Activated naive CD8-positive, alpha-beta T cell treated with anti-CD3 and anti-CD28 coated beads, Interleukin-2, amount 50 U/mL, for 16 hours (primary cell): ENCODE measurements at places on chromosomes 12 and 14.

GRCh38 chr12:128068211-128068610 is 198.8 kb upstream of the TMEM132C start:
- no peak for DNase-seq

- DNase-seq: no peak
These were observed 478.0 kb downstream of the NAV3 start for GRCh38 chr12:78308701-78309100.

GRCh38 chr12:105220929-105221290 is 15.1 kb downstream of the APPL2 start:
- no peak for DNase-seq

DNA sequence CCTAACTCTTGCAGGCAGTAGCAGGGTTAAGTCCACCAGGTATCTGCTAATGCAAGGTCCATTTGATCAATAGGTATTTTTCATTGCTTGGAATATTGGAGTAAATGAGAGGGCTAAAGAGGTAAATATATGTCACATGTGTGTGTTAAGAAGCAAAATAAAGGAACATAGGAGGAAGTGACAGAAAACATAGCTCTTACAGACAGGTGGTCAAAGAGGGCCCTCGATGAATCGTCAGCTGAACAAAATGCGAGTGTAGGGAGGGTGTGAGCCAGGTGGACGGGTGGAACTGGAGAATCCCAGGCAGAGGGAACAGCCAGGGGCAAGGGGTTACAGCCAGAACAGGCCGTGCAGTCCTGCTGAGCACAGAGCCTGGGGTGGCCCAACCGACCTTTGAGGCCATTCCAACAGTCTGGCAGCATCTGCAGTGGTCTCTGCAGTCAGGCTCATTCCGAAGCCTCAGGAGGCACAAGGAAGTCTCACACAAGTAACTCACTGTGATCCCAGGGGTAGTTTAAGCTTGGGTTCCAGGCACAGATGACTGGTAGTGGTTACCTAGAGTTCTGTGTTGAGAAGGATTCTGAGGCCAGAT is 43.2 kb downstream of the CCDC88C start:
- DNase-seq: no peak

- DNase-seq: no peak
These were observed 35.4 kb downstream of the SPTLC2 start for GRCh38 chr14:77580964-77581505.

DNA sequence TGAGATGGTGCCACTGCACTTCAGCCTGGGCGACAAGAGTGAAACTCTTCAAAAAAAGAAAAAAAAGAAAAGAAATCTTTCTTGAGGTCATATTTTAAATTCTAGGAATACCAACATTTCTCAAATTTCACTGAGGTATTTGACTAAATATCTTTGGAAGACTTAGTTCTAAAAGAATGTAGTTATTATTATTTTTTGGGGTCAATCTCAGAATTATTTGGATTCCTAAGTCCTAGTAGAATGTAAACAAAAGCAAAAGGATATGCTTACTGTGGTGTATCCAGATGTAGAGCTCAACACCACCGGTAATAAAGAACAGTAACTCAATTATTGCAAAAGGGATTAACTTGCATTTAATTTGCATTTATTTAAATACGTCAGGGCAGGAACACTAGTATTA is 25.0 kb downstream of the PRICKLE1 start:
- DNase-seq: no peak

DNA sequence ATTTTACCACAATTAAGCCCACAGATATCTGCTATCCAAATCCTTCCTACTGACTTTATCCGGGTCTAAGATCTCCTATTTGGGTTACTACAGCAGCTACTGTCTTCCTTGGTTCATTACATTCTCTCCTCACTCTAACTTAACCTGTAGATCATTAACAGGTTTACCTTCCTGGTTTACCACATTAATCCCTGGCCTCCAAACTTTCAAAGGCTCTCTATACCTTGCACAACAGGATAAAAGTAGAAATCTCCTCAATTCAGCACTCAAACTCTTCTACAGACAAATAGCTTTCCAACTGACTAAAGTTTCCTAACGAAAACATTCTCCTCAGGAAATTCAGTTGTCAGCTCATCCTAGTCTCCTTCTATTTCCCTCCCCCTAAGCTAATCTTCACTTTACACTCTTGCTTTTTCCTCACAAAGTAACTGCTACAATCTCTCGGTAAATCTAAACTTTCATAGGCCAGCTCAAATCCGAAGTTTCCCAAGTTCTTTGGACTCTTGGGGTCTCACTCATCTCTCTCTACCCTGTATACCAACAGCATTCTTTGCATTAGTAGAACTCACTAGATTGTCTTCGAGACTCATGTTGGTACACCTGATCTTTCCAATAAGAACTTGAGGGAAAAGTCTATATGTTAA is 2.7 kb downstream of the BTBD7 start:
- DNase-seq: no peak

DNA sequence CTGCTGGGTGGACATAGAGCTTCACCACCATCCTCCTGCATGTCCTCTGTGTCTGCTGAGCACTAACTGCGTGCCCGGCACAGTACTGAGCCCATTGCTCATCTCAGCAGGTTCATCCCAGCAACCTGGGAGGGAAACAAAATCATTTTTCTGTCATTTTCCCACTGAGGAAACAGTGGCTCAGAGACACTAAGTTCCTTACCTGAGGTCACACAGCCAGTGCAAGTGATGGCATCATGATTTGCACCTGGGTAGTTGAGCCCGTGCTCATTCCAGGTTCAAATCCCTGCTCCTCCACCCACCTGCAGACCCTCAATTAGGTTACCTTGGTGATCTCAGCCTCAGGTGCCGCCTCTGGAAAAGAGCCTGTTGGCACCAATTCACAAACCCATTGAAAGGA is 23.4 kb downstream of the RNFT2 start:
- DNase-seq: no peak

- no peak for DNase-seq
These were observed 75.8 kb downstream of the KCNK10 start for GRCh38 chr14:88247228-88247627.

- no peak for DNase-seq
These were observed 61.6 kb upstream of the ZFP36L1 start for GRCh38 chr14:68854421-68854820.

DNA sequence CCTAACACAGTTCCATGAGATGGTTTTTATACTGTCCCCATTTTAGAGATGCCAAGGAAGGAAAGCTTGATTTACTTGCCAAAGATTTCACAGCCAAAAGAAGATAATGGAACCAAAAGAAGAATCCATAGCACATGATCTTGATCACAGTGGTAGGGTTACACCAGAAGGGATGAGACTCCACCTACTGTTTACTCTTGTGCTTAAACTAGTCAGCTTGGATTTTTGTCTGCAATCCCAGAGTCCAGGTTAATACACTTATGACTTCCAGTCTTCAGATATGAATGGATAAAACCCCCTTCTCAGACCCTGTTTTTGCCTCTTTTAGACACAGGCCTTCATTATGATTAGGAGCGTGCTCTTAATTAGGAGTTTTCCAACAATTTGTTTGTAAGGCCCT is 454.2 kb downstream of the AEBP2 start:
- DNase-seq: no peak

DNA sequence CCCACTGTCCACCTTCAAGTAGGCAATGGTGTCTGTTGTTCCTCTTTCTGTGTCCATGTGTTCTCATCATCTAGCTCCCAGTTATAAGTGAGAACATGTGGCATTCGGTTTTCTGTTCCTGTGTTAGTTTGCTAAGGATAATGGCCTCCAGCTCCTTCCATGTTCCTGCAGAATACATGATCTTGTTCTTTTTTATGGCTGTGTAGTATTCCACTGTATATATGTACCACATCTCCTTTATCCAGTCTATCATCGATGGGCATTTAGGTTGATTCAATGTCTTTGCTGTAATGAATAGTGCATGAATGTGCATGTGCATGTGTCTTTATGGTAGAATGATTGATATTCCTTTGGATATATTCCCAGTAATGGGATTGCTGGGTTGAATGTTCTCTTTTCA is 123.3 kb upstream of the LHX5 start:
- no peak for DNase-seq

GRCh38 chr12:82209533-82209932 is 148.7 kb downstream of the CCDC59 start:
- DNase-seq: no peak
